NCI-H1436 (cell line): ENCODE measurements at places on chromosomes 11 and 22.
A peak's percentile ranks its signal among the peaks of the same experiment; 100 is the strongest.

DNA sequence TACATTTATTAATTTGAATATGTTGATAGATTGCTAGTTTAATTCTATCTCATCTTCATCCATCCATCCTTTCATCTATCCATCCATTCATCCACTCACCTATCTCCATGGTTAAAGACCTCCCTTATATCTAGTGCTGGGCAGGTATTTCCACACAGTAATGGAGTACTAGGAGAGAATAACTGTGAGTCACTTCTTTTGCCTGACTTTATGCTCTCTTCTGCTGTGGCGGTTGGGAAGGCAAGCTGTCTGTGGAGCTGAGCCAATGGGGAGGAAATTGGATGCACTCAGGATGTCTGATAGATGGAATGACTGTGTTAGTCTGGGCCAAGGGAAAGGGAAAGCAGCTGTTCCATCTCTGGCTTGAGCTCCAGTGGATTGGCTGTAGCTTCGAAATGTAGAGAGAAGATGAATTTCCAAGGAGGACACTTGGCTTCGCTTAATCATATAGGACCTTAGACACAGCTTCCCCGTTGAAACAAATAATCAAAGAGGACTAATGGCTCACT is 60.3 kb downstream of the NELL1 start:
- DNase-seq = no peak

DNA sequence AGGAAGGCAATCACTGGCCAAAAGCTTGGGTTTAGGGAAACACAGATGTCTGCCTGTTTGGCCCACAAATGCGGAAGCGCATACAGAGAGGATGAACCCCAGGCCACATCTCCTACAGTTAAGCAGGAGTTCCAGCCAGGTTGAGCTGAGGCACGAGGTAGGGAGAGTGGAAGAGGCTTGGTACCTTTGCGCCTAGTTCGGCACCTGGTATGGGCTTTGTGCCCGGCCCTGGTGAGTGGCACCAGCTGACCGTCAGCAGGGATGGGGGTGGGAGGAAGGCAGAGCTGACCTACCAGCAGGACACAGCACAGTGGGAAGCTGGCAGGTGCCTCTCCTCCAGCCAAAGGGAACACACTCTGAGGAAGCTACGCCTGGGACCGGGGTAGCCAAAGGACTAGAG is 57.6 kb downstream of the KCNC1 start:
- no peak for DNase-seq

GRCh38 chr22:30617819-30618218 is 10.8 kb downstream of the TCN2 start:
- DNase-seq = no peak

- no peak for DNase-seq
Measured at GRCh38 chr11:120386774-120387371, 50.7 kb downstream of the ARHGEF12 start.

DNA sequence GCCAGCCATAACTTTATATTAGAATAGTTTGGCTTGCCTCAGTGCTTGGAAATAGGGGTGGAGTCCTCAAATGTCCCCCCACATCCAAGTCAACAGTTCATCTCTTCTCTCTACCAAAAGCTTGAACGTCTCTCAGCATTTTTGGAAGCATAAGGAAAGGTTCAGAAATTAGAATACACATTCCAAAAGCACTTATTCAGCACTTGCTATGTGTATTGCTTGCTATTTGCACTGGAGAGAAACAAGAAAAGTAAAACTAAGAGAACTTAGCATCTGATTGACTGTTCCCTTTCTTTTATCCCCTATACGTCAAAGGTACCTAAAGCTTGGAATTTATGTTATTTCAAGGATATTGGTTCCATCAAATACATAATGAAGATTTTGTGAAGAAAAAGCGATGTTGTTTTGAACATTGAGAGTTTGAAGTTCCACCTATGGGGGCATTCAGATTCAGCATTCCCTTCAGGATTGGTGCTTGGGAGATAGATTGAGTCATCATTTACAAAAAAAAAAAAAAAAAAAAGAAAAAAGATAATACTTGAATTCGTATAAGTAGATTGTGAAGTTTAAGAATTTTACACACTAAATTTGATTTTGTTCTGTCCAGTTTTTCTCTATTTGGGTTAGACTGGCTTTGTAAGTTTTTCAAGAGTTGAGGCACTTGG is 1.3 kb downstream of the TBRG1 start:
- no peak for DNase-seq

- DNase-seq = no peak
Measured at GRCh38 chr22:27152033-27152432, 494.6 kb downstream of the MIAT start.

DNA sequence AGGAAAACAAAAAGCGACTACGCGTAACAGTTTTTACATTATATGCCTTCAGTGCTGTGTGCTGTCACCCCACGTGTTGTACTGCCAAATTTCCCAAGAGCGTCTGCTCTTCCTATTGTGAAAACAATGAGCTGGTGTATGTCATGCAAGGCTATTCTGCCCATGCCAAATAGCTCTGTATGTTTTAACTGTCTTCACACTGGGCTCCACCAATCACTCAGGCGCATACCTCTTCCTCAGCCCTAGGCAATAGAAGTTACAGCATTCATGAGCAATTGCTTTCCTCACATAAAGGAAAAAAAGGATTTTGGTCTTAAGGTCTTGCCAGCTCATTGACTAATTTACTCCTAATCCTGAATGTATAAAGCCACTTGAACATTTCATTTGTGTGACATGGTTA is 606.8 kb downstream of the NTM start:
- no peak for DNase-seq

DNA sequence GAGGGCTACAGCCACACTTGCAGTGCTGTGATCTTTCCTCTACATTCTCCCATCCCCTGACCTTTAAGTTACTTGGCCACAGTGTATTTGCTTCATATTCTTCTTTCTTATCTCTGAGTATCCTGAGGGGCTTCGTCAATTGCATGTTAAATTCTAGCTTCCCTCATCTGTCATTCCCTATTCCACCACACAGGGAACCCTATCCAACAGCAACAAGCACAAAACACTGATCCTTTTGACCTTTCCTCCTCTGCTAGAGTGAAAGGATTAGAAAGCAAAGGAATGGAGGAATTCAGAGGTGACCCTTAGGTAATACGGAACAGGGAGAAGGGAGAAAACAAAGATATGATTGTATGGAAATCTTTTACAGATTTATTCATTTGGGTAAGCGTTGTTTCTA is 1061.7 kb upstream of the TENM4 start:
- DNase-seq = no peak

DNA sequence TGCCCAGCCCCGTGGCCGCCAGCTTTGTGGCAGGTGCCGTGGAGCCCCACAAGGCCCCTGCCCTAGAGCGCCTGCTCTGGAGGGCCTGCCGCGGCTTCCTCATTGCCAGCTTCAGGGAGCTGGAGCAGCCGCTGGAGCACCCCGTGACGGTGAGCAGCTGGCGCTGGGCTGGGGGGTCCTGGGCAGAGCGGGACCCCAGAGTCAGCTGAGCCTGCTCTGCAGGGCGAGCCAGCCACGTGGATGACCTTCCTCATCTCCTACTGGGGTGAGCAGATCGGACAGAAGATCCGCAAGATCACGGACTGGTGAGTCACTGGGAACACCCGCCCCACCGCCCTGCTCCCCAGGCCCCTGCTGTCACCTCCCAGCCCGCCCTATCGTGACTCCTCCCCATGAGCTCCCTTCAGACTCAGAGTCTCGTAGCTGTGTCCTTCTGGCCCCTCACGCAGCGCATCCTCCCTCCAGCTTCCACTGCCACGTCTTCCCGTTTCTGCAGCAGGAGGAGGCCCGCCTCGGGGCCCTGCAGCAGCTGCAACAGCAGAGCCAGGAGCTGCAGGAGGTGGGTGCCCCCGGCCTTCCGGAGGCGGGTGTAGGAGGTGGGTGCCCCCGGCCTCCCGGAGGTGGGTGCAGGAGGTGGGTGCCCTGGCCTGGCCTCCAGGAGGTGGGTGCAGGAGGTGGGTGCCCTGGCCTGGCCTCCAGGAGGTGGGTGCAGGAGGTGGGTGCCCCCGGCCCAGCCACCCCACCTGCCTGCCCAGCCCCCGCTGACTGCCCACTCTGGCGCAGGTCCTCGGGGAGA is 4.7 kb downstream of the TCIRG1 start:
- peak; percentile 15 for DNase-seq

DNA sequence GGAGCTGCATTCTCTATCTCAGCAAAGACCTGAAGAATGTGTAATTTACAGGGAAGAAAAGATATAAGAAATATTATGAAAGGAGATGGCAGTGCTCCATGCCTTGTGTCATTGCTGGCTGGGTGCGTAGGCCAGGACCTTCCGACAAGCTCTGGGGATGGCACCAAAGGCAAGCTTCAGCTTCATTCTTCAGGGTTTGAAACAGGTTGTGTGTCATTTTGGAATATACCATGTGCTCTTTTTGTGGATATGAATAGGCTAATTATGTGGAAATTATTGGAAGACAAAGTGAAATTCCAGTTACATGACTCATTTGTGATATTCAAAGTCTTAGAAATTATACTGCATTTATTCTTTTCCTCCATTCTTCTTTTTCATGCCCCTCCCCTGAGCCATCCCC is 5.7 kb upstream of the KIRREL3 start:
- DNase-seq = no peak
